ENCODE measurements at places on chromosomes 7 and 10.
A peak's percentile ranks its signal among the peaks of the same experiment; 100 is the strongest.

DNA sequence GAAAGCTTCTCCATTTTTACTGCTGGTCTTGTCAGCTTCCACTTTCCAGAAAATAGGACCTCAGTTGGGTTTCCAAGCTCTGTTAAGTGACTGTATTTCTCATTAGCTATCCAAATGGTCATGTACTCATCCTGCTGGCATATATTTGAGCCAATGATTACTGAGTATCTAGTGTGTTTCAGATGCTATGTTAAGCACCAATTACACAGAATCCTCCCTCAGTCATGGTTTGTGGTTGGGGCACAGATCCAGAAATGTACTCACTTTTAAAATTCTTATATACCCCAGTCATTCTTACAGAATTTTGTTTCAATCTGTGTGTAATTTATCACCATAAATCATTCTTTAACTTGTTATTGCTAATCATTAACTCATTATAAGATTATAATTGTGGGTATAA, 362.3 kb upstream of the MTPN start:
- DNase-seq: no peak

DNA sequence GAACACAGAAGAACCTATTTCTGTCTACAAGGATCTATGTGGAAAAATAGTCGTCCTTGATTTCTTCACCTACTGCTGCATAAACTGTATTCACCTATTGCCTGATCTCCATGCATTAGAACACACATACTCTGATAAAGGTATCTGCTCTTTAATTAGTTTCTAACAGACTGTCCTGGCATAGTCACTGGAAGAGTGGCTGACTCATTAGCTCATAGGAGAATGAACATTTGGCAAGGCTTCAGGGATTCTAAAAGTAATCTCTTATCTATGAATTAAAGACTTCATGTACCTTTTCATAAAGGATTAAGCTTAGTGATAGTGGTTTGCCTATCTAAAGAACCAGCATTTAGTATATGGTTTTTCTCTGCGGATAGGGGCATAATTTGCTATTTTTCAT, 4.1 kb downstream of the NHLRC2 start:
- DNase-seq: peak; percentile 64

GRCh38 chr10:20835335-20835734, 61.8 kb downstream of the NEBL start:
- DNase-seq: no peak

DNA sequence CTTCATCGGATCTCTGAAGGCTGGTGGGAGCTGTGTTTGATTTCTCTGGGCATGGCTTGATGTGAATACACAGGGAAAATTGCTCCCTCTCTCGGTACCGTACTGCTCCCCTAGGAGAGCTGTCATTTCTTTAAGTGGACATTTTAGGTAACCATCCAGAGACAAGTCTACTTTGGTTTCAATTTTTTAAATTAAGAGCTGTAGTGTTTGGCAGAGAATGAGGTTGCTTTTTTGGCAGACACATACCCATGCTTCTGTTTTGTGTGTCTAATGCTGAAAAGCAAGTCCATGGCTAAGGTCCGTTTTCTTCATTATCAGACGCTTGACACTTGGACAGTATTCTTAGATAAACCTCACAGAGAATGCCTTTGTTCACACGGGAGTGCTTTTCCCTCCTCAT, 61.3 kb upstream of the TRIL start:
- no peak for DNase-seq

- DNase-seq: no peak
Measured at GRCh38 chr10:73588656-73589055, 2.5 kb downstream of the USP54 start.

- no peak for DNase-seq
Measured at GRCh38 chr7:69256634-69257081, 341.6 kb upstream of the AUTS2 start.
